ENCODE measurements at places on chromosomes 12 and 14.

GRCh38 chr12:89166121-89166520, 186.2 kb downstream of the DUSP6 start:
- DNase-seq: no peak

DNA sequence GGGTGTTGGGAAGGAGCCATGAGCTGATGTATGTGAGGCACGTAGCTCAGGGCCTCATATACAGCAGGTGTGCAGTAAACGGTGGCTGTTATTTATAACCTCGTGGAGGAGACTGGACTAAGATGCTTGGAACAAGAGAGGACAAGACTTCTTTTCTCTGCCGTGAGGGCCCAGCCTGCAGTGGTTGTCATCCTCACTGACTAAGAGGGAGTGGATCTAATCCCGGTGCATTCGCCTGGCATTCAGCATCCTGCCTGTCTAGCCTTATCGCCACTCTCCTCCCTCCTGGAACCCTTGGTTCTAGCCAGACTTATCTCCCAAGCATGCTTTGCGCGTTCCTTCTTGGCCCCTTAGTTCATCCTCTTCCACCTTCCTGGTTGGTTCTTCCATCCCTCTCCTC, 3.9 kb downstream of the TSPAN9 start:
- DNase-seq: no peak

GRCh38 chr12:81499809-81500208, 259.3 kb downstream of the PPFIA2 start:
- no peak for DNase-seq

DNA sequence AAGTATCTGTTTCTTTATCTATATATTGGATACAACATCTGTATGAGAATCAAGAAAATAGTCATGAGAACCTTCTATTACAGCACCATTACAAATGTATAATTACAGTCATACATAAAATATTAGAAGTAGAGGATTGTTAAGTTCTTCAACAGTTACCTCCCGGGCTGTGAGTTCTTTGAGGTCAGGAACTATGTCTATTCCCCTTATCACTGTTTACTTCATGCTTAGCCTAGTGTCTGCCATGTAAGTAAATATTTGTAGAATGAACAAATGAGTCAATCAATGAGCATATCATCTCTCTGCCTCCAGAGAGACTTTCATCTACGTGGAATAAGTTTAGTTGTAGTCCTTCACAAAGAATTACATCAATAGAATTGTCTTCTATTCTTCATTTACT, 47.2 kb downstream of the PUS7L start:
- DNase-seq: no peak

GRCh38 chr12:84506282-84506681, 406.3 kb downstream of the SLC6A15 start:
- no peak for DNase-seq

DNA sequence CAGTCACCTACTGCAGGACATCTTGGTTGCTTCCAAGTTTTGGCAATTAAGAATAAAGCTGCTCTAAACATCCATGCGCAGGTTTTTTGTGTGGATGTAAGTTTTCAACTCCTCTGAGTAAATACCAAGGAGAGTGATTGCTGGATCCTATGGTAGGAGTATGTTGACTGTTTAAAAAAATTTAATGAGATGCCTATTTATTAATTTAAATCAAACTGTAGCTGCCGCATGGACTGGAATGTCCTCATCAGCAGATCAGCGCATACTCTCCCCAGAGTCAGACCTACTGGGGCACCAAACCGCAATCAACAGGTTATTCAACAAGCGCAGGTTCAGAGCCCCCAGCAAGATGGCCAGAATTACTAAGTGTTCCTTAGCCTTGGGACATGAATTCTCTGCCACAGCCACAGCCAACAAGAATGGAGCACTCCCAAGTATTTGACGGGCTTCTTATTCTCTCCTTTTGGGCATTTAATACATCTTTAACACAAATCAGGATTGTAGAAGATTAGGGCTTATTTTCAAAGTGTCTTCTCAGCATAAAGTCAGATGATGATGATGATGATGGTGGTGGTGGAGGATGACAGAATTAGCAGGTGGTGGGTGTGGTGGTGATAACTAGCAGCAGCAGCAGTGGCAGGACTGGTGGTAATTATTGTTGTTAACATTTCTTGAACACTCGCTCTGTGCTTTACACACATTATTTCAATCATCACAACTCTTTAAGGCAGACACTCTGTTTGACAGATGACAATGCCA, 170.7 kb downstream of the CHST11 start:
- DNase-seq: peak; percentile 45

GRCh38 chr12:92601176-92601575, 101.6 kb upstream of the PLEKHG7 start:
- DNase-seq: no peak

DNA sequence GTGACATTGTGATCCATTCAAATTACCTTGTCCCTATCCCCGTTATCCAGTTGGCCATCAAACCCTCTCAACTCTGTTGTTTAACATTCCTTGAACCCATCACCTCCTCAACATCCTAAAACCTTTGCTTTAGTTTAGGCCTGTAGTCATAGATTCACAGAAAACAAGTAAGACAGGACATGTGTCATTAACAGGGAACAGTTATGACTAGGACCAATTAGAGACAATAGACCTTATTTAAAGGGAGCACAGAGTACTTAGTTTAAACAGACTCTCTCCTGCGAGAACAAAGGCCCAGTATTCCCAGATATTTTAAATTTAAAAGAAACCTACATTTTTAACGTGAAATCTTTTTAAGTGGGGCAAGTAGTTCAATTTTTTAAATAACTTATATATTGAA, 20.0 kb upstream of the HELB start:
- DNase-seq: no peak

DNA sequence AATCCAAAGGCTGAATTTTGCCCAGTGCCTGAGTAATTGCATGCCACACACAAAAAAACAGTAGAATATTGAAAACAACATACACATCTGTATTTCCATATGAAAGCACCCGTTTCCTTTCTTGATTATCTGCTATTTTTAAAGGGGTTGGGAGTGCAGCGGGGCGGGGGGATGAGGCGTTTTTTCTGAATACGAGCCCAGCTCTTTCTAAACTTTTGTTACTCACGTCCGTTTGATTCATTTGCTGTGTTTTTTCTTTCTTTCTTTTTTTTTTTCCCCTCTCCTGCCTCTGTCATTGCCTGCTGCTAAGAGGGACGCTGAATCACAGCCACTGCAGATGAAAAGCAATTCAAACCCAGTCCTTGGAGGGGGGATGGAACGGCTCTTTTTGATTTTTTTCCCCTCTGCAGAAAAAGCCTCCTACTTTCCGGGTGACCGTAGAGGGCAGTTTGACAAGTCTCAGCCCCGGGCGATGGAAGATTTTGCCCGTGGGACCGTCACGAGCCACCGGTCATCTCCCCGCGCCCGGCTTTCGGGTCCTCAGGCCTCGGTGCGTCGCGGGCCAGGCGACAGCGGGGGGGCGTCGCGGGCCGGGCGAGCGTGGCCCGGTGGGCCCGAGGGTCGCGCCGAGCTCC, 572 bp upstream of the RASSF8 start:
- peak; percentile 70 for DNase-seq

GRCh38 chr12:31368666-31369361, 42.9 kb upstream of the SINHCAF start:
- peak; percentile 66 for DNase-seq

DNA sequence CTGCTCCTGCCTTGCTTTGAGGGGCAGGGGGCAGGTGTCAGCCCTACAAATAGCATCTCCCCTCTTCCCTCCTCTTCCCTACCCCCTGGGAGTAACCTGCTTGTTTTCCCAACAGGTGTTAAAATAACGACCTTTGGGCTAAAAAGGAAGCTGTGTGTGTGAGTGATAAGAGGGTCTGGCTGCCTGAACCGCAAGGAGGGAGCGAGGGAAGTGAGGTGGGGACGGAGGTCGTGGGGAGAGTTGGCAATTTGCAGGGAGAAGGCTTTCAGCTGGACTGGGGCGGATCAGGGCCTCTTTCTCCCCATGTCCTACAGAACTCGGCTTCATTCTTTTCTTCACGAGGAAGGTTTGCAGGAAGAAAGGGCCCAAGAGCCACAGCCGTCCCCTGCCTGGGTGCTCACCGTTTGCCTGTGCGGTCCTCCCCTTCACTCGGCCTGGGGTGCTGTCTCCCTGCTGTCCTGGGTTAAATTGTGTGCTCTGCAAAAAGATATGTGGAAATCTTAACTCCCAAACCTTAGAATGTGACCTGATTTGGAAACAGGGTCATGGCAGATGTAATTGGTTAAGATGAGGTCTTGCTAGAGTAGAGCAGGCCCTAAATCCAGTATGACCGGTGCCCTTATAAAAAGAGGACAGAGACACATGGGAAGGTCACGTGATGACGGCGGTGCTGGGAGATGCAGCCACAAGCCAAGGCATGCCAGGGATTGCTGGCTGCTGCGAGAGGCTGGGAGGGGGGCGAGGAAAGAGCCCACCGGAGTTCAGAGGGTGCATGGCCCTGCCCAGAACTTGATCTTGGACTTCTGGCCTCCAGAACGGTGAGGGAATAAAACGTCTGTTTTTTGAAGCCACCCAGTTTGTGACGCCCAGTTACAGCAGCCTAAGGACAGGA, 38.7 kb upstream of the NCOR2 start:
- no peak for DNase-seq

DNA sequence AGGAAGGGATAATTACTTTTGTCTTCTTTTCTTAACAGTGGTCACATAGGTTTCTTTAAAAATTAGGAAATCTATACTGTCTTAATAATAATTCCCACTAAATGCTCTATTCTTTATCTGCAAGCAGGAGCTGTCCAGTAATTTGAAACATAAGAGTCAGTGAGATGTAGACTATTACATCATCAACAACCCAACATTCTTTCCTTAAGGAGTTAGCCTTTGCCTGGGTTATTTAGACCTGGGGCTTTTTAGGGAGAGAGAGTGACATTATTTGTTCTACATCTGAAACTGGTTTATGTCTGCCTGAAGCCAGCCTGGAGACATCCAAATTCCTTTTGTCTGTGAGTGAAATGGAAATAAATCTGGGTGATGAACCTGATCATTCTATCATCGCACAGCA, 294.4 kb downstream of the TMTC2 start:
- DNase-seq: peak; percentile 34

DNA sequence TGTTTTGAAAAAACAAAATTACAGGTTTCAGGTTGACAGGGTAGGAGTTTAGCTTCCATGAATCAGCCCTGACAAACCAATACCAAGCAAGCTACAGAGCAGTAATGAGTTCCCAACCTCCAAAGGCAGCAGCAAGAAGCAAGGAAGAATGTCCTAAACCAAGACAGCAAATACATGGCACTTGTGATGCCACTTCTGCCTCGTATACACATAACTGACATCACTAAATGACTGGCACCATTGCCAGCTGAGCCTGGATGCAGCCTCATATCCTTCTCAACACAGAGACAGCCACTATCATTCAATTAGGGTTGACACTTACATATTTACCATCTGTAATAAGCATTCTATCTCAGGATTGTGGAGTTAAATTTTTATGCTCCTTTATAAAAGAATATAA, 35.0 kb upstream of the MDM1 start:
- no peak for DNase-seq

GRCh38 chr12:2266666-2267620, 214.2 kb downstream of the CACNA1C start:
- DNase-seq: no peak

DNA sequence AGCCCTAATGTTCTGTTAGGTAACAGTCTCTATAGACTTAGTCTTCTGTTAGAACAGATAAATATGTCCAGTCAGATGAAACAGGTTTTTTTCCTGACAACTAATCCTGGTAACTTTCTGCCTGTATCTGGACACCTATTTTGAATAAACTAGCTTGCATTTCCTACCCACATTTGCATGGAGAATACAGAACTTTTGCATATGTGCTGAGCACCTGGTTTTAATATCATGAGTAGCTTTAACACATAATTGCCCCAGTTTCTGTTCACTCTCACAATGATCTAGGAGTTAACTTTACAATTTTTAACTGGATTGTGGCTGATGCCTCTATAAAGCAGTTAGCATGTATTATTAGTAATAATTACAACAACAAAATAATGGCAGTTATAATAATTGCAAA, 111.7 kb downstream of the KTN1 start:
- no peak for DNase-seq

- no peak for DNase-seq
Observed at GRCh38 chr14:68369281-68370056, 423.4 kb downstream of the ZFP36L1 start.

DNA sequence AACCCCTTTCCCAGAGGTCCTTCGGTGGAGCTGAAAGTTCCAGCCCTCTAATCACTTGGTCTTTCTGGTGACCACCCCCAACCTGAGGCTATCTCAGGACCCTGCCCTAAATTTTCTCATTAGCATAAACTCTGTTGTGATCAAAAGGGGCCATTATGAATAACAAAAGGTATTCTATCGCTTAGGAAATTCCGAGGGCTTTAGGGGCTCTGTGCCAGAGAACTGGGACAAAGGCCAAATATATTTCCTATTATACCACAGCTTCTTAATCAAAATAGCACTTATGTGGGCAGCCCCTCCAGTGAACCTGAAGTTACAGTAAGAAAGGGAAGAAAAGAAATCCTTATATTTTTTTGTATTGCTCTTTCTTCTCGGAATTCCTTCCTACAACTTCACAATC, 125.3 kb upstream of the NPAS3 start:
- DNase-seq: peak; percentile 35

GRCh38 chr12:42511656-42512055, 77.9 kb downstream of the PRICKLE1 start:
- no peak for DNase-seq

DNA sequence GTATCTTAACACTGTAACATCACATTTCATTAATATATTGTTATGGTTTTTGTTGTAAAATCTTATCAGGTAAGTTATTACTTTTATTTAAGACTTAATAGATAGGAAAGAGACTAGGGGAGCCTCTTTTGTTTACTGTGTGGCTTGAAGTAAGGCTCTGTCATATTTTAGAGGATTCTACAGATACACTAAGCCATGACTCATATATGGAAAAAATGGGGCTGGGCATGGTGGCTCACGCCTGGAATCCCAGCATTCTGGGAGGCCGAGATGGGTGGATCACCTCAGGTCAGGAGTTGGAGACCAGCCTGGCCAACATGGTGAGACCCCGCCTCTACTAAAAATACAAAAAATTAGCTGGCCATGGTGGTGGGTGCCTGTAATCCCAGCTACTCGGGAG, 23.6 kb upstream of the NPFF start:
- DNase-seq: no peak

- DNase-seq: no peak
Observed at GRCh38 chr12:56695327-56696101, 7.4 kb upstream of the PTGES3 start.

DNA sequence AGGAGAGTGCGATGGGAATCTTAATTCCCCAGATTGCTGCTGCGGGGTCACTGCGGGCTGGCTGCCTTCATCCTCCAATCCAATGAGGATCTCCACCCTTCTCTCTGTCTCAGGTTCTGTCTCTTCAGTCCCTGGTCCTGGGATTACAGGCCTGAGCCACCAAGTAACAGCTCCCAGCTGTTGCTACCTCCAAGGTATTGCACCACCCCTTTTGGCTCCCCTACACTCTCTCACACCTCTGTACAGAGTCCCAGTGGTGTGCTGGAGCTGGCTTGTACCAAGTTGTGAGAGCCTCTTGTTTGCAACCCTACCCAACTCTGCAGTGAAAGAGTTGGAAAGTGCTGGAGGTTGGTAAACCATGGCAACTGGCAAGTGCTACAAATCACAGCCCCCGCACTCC, 10.0 kb upstream of the RILPL1 start:
- no peak for DNase-seq

Data from ELF-1 (cell line).